Transverse colon (tissue), 4 donors: ENCODE measurements at places on chromosomes 2 and 18.

DNA sequence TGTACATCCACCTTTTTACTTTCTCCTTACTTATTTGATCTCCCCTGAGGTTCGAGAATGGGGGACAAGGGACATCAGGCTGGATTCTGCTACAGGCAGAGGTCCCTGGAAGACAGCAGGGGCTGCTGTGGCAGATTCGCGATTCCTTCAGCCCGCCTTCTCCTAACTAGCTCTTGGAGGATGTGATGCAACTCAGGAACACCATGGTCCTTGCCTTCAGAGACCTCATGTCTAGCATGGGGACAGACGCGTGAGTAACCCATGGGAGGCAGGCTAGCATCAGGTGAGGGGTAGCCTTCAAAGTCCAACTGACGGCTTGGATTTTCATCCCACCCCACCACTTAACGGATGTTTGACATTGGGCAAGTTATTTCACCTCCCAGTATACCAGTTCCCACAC, 869 bp upstream of the TCF23 start:
- no peaks in the 10 kb centered on the region for H3K36me3 ChIP-seq
- H3K4me1 ChIP-seq, result no peaks in the 10 kb centered on the region
- no peaks in the 10 kb centered on the region for H3K27me3 ChIP-seq
- H3K27ac ChIP-seq, result no peak overlapping the region
- DNase-seq, result no peak

DNA sequence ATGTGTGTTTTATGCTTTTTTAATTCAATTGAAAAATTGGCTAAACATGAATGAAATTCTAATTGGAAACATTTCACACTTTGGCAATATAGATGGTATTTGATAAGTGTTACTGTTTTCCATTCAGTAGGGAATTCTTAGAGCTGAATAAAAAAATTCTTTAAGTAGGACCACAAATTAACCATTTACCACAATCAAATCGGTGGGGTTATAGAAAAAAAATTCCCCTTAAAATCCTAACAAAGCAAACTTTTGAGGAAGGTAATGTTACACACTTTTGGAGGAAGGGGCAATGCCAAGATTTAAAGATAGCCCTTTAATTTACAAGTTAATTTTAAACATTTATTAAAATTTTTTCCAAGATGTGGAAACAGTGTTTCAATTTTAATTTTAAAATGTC, 279.0 kb upstream of the FIGN start:
- H3K4me1 ChIP-seq, result no peaks in the 10 kb centered on the region
- no peak overlapping the region for H3K4me3 ChIP-seq
- H3K27me3 ChIP-seq, result no peaks in the 10 kb centered on the region
- no peaks in the 10 kb centered on the region for H3K36me3 ChIP-seq
- H3K27ac ChIP-seq, result peak overlapping the region; percentile 14
- DNase-seq, result no peak

GRCh38 chr2:168718622-168719021, 83.8 kb upstream of the NOSTRIN start:
- H3K27ac ChIP-seq, result no peak overlapping the region
- H3K36me3 ChIP-seq, result no peaks in the 10 kb centered on the region
- DNase-seq, result no peak

DNA sequence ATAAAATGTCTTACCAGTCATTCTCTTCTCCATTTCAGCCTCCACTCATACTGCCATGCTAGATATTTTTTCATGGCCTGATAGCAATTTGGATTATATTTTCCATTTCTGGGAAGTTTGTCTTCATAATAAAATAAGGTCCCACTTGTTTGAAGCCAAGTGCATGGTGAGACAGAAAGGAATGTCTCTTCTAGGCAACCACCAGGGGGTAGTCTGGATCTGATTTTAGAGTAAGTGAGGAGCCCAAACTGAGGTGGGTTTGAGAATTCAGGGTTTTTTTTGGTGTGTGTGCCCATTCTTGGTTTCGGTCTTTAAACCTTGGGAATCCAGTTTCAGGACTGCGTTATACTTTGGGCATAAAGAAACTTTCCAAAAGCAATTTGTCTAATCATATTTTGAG, 315.5 kb downstream of the RPRM start:
- H3K4me3 ChIP-seq, result no peak overlapping the region
- no peaks in the 10 kb centered on the region for H3K4me1 ChIP-seq
- H3K36me3 ChIP-seq, result no peaks in the 10 kb centered on the region
- H3K27ac ChIP-seq, result no peak overlapping the region
- no peak for DNase-seq
- H3K27me3 ChIP-seq, result no peaks in the 10 kb centered on the region

- no peaks in the 10 kb centered on the region for H3K36me3 ChIP-seq
- DNase-seq, result no peak
- H3K4me1 ChIP-seq, result peaks cover 34% of the 10 kb centered on the region
- H3K4me3 ChIP-seq, result peak overlapping the region; percentile 81
- peak overlapping the region; percentile 93 for H3K27ac ChIP-seq
Measured at GRCh38 chr2:20223407-20224163, 1.3 kb downstream of the SDC1 start.
